ENCODE measurements at places on chromosomes 5 and 9.

- no peak for DNase-seq
Measured at GRCh38 chr5:39064450-39064849, 9.7 kb downstream of the RICTOR start.

GRCh38 chr5:178784391-178784790, 53.9 kb upstream of the ZNF354A start:
- no peak for DNase-seq

DNA sequence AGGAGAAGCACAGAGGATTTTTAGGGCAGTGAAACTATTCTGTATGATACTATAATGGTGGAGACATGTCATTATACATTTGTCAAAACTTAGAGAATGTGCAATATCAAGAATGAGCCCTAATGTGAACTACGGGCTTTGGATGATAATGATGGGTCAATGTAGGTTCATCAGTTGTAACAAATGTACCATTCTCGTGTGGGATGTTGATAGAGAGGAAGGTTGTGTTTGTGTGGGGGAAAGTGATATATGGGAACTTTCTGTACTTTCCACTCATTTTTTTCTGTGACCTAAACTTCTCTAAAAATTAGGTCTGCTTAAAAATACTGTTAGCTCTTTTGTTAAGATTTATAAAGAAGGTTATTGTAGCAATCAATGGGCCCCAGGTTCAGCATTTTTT, 138.9 kb downstream of the SPATA31D1 start:
- no peak for DNase-seq

DNA sequence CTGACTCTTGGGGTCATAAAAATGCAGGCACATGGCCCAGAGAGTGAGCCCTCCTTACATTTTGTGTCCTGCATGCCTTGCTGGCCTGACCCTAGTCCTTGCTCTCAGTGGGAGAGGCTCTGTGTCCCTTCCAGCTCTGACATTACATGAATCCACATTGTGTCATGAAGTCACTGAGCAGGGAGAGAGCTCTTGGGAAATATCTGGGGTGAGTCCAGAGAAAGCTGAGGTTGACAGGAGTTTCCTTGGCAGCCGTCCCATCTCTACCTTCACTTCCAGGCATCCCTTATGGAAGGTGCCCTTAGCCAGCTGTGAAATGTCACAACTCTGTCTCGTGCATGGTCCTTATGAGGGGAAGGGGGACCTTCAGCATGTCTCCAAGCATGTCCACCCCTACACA, 41.0 kb downstream of the FAT2 start:
- DNase-seq = no peak

DNA sequence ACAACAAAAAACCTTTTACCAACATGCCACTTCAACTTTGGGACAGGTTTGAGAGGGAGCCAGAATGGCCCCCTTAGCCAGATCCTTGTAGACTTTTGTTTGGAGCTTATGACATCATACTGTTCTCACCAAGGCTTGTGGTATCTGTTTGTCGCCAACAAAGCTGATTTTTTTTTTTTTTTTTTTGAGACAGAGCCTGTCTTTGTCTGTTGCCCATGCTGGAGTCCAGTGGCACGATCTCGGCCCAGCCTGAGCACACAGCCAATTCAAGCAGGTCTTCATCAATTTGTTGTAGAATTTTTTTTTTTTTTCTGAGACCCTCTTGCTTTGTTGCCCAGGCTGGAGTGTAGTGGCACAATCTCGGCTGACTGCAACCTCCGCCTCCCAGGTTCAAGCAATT, 26.4 kb upstream of the NTNG2 start:
- DNase-seq = no peak

- no peak for DNase-seq
Measured at GRCh38 chr5:172789687-172790495, 18.9 kb upstream of the DUSP1 start.

GRCh38 chr9:127347831-127348776, 48.9 kb upstream of the SLC2A8 start:
- DNase-seq = no peak
